ENCODE measurements at places on chromosomes 11 and 22.

DNA sequence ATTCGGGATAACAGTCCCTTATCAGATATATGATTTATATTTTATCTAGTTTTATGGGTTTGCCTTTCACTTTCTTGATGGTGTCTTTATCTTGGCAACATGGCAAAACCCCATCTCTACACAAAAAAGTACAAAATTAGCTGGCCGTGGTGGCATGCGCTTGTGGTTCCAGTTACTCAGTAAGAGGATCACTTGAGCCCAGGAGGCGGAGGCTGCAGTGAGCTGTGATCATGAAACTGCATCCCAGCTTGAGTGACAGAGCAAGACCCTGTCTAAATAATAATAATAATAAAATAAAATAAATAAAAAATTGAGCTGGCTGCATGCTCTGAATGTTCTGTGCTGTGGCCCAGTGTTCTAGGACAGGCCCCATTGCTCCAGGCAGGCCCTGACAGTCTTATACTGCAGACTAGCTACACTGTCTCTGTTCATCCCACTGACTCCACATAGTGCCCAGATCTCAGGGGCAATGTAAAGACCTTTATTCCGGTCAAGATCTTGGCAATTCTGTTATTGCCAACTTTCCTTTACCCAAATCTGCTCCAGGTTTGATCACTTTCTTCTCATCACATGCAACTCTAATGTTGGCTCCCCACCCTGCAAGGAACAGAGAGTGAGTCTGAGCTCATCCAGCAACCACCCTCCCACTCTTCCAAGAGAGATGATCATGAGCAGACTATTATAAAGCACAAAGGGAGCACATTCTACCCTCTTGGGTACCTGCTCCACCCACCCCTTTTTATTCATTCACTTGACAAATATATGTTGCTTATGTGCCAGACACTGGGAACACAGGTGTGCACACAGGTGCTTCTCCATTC, 8.8 kb downstream of the HSPA8 start:
- peak; percentile 18 for DNase-seq

GRCh38 chr22:38219632-38220031, 17.8 kb downstream of the MAFF start:
- peak; percentile 31 for DNase-seq

DNA sequence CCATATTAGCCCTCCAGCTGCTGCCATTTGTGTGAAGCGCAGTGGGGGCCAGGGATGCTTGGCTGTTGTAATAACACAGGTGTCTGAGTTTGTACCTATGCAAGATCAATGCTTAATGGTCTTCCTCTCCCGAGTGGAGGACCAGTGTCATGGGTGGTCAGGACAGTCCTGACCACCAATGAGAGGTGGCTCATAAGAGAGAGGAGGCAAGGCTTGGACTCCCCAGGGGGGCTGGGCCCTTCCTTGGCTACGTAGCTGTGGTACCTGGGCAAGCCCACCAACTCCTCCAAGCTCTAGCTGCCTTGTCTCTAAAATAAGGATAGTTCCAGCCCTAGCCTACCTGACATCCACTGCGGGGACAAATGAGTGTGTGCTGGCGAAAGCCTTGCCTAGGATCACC, 79.2 kb downstream of the OSBP2 start:
- DNase-seq, result no peak

DNA sequence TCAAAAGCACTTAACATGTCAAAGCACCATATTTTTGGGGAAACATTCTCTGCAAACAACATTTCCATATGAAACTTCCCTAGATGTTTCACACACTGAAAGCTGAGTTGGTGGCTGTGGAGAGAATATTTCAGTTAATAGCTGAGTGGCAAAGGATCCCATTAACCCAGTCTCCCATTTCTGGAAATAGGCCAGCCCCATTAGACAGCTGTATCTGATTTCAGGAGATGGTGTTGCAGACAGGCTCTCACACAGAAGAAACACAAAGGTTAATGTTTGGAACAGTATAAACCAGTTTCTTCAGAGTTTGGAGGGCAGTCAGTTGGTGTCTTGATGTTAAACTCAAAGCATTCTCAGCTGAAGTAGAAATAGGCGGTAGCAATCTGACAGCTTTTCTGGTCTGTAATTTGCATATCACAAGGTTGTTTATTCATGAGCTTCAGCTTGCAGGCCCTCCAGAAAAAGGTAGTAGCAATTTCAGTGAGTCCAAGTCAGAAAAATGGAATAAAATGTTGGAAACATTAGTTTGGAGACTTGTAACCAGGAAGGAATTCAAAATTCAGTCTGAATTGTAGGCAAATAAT, 15.5 kb upstream of the ZBTB44 start:
- DNase-seq, result no peak

DNA sequence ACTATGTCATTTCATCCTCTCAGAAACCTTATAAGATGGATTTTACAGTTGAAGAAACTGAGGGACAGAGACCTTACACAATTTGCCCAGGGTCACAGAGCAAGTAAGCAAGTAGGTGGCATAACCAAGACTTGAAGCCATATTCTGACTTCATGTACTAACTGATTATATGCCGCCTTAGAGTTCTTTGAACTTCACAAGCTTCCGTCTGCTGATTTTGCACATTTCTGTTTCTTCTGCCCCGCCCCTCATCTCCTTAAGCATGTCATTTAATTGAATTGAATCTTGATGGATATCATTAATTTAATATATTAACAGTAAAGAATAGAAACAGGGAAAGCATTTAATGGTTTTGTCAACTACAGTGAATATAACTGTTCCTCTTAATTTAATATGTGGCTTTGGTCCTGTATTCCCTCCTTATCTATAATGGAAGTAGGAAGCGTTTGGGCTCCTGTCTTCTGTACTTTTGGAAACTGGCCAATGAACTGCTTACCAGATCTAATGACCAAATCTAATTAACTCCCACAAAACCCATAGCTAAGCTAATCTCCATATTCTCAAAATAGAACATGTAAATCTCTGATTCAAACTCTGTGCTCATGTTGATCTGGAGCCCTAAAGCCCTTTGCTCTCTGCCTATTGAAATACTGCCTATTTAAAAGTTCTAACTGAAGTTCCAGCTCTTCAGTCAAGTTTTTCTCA, 30.4 kb downstream of the SIK2 start:
- DNase-seq, result no peak

- DNase-seq, result no peak
Observed at GRCh38 chr11:26974069-26974783, 19.7 kb upstream of the FIBIN start.

Data from trophoblast cell (in vitro differentiated cells and primary cell).